Small intestine (tissue), 16 donors: ENCODE measurements at places on chromosomes 3 and 15. TPM values are rescaled to one million over a fixed set of nuclear protein-coding genes. Genes with fewer than 3 reads are reported as not detected.

- no peak overlapping the region for H3K27ac ChIP-seq
- H3K4me3 ChIP-seq, result no peak overlapping the region
- H3K4me1 ChIP-seq, result no peaks in the 10 kb centered on the region
- no peaks in the 10 kb centered on the region for H3K27me3 ChIP-seq
- H3K36me3 ChIP-seq, result no peaks in the 10 kb centered on the region
- no peak for DNase-seq
Observed at GRCh38 chr15:62277816-62278394, 112.8 kb upstream of the C2CD4B start.

Gene RBP2
- polyA plus RNA-seq, result 1,530 TPM

GRCh38 chr15:64740311-64741170, 34.8 kb downstream of the RBPMS2 start:
- no peak overlapping the region for H3K27ac ChIP-seq
- no peaks in the 10 kb centered on the region for H3K4me1 ChIP-seq
- H3K4me3 ChIP-seq, result peak overlapping the region; percentile 18
- DNase-seq, result peak; percentile 8
- H3K36me3 ChIP-seq, result no peaks in the 10 kb centered on the region

DNA sequence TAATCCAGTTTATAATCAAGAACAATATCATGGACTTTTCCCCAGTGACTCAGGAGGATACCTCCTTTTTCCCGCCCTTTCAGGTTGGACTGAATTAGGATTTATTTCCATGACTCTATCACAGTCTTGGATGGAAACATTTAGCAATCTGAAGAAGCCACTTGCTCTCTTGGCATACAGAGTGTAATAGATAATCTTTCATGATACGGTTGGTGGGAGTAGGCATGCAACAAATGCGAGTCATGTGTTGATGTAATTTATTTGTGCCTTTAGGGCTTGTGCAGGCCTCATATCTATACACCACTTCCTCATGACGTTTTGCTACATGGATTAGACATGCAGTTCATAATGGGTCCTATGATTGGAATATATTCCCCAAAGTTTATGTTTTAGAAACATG, 54.2 kb upstream of the MCTP2 start:
- H3K27ac ChIP-seq, result no peak overlapping the region
- no peaks in the 10 kb centered on the region for H3K4me1 ChIP-seq
- no peaks in the 10 kb centered on the region for H3K36me3 ChIP-seq

- no peaks in the 10 kb centered on the region for H3K27me3 ChIP-seq
- DNase-seq, result no peak
- peaks cover 48% of the 10 kb centered on the region for H3K4me1 ChIP-seq
- H3K4me3 ChIP-seq, result no peak overlapping the region
- peak overlapping the region; percentile 27 for H3K27ac ChIP-seq
Observed at GRCh38 chr3:171176244-171176933, 149.9 kb upstream of the SLC2A2 start.

Gene SMAD6
- polyA plus RNA-seq, result 23.6 TPM

DNA sequence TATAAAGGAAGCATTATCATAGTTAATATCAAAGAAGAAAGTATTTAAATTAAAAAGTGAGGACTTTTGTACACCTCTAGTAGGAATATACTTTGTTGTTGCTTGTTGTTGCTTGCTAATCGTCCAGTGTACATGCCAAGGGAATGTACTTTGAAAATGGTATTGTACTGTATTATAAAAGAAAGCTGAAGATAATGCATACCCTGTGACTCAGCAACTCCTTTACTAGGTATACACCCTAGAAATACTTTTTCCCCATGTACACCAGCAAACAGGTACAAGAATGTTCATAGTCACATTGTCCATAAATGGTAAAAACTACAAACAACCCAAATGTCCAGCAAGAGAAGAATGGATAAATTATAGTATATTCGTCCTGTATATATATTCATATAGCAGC, 12.0 kb downstream of the TTBK2 start:
- no peaks in the 10 kb centered on the region for H3K4me1 ChIP-seq
- H3K4me3 ChIP-seq, result no peak overlapping the region
- no peaks in the 10 kb centered on the region for H3K27me3 ChIP-seq

Gene ITPR1
- 3.0 TPM for polyA plus RNA-seq

DNA sequence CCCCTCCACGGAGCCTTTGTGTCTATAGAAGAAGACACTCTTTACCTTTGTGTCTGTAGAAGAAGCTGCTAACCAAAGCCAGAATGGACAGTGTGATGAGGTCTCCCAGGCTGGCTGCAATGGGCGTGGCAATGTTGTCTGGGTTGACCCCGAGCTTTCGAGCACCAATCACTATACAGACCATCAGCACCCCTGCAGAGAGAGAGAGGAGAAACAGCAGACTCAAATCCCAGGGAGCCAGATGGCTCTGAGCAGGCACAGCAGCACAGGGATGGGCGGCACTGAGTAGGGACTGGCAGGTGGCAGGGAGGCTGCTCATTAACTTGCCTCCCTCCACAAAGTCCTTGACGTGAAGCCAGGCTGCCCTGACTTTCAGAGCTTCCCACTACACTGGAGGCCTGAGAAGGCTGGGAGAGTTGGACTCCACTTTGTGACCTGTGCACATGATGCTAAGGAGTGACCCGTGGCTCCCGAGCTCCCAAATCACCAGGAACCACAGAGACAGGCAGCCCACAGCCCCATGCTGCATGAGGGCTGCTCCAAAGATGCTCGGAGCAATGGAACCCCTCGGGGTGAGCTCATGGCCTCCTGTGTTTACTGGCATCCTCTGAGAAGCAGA, 53.9 kb downstream of the ROPN1B start:
- no peaks in the 10 kb centered on the region for H3K36me3 ChIP-seq
- H3K4me3 ChIP-seq, result no peak overlapping the region

- peak; percentile 42 for DNase-seq
- H3K4me3 ChIP-seq, result peak overlapping the region; percentile 75
- no peaks in the 10 kb centered on the region for H3K36me3 ChIP-seq
- peak overlapping the region; percentile 69 for H3K27ac ChIP-seq
- H3K4me1 ChIP-seq, result no peaks in the 10 kb centered on the region
Observed at GRCh38 chr15:41333026-41333562, 413 bp downstream of the NUSAP1 start.

DNA sequence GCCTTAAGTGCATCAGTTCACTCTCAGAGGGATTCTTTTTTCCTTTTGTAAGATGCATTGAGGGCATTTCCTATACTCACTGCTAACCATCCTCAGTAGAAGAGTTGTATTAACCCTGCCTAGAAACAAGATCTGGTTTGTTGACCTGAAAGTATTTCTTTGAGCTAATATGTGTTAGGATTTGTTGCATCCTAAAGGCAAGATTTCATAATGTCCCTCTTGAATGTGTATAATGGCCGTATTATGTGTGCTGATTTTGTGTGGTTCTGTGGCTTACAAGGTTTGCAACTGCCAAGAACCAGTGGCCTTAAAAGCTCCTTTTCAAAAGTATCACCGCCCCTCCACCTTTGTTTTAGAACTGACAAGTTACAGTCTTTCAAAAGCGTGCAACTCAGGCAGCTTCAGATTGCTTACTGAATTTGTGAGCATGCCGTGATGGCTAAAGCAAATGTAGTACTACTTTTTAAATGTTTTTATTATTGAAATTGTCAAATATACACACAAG, 182.0 kb upstream of the BHLHE40 start:
- H3K4me1 ChIP-seq, result peaks cover 6% of the 10 kb centered on the region
- no peak overlapping the region for H3K4me3 ChIP-seq
- H3K27me3 ChIP-seq, result no peaks in the 10 kb centered on the region
- H3K36me3 ChIP-seq, result no peaks in the 10 kb centered on the region
- no peak overlapping the region for H3K27ac ChIP-seq

- H3K36me3 ChIP-seq, result no peaks in the 10 kb centered on the region
- H3K4me1 ChIP-seq, result no peaks in the 10 kb centered on the region
- H3K27me3 ChIP-seq, result no peaks in the 10 kb centered on the region
- no peak overlapping the region for H3K4me3 ChIP-seq
- no peak for DNase-seq
- H3K27ac ChIP-seq, result no peak overlapping the region
Observed at GRCh38 chr3:69579306-69580041, 159.8 kb upstream of the MITF start.

GRCh38 chr3:16795581-16795980, 89.2 kb upstream of the PLCL2 start:
- H3K27ac ChIP-seq, result no peak overlapping the region
- H3K36me3 ChIP-seq, result no peaks in the 10 kb centered on the region
- DNase-seq, result no peak

- no peaks in the 10 kb centered on the region for H3K4me1 ChIP-seq
- no peaks in the 10 kb centered on the region for H3K27me3 ChIP-seq
- no peaks in the 10 kb centered on the region for H3K36me3 ChIP-seq
- peak; percentile 62 for DNase-seq
- no peak overlapping the region for H3K4me3 ChIP-seq
- peak overlapping the region; percentile 29 for H3K27ac ChIP-seq
Observed at GRCh38 chr3:31936420-31937060, 44.5 kb downstream of the OSBPL10 start.

GRCh38 chr3:177476921-177477435, 279.7 kb upstream of the TBL1XR1 start:
- no peak overlapping the region for H3K27ac ChIP-seq
- H3K36me3 ChIP-seq, result no peaks in the 10 kb centered on the region
- H3K4me1 ChIP-seq, result no peaks in the 10 kb centered on the region

DNA sequence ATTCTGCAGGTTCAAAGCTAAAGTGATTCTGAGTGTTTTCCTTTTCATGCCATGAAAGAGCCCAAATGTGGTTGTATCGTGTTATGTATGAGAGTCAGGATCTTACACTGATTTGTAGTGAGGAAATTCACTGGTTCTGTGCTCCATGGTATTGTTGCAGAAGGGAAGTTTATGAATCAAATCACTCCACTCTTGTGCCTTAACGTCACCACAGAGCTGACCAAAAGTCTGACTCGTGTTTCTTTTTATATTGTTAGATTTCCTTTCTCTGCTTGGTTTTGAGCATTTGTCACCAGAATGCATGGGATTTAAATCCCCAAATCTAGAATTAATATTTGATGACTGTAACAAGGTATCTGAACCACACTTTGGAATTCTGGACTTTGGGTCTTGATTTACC, 29.1 kb upstream of the SLC30A4 start:
- no peaks in the 10 kb centered on the region for H3K27me3 ChIP-seq
- H3K4me1 ChIP-seq, result no peaks in the 10 kb centered on the region
- DNase-seq, result no peak
- no peaks in the 10 kb centered on the region for H3K36me3 ChIP-seq
- no peak overlapping the region for H3K4me3 ChIP-seq
- no peak overlapping the region for H3K27ac ChIP-seq

DNA sequence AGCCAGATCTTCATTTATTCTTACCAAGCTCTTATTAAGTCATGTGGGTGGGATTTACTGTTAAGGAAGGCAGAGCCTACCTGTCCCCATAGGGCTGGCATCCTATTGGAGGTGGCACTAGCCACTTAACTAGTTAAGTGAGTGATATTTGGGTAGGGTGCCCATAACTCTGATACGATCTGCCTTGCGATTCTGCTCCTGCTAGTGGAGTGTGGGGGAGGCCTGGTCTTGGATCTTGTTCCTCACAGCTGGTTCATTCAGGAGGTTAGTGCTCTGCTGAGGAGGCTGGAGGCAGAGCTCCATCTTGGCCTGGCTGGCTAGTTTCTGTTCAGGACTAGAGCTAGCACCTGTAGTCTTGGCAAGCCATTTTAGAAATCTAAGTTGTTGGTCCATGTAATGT, 9.3 kb downstream of the BAHD1 start:
- H3K4me3 ChIP-seq, result no peak overlapping the region
- H3K4me1 ChIP-seq, result peaks cover 16% of the 10 kb centered on the region
- H3K27ac ChIP-seq, result no peak overlapping the region

DNA sequence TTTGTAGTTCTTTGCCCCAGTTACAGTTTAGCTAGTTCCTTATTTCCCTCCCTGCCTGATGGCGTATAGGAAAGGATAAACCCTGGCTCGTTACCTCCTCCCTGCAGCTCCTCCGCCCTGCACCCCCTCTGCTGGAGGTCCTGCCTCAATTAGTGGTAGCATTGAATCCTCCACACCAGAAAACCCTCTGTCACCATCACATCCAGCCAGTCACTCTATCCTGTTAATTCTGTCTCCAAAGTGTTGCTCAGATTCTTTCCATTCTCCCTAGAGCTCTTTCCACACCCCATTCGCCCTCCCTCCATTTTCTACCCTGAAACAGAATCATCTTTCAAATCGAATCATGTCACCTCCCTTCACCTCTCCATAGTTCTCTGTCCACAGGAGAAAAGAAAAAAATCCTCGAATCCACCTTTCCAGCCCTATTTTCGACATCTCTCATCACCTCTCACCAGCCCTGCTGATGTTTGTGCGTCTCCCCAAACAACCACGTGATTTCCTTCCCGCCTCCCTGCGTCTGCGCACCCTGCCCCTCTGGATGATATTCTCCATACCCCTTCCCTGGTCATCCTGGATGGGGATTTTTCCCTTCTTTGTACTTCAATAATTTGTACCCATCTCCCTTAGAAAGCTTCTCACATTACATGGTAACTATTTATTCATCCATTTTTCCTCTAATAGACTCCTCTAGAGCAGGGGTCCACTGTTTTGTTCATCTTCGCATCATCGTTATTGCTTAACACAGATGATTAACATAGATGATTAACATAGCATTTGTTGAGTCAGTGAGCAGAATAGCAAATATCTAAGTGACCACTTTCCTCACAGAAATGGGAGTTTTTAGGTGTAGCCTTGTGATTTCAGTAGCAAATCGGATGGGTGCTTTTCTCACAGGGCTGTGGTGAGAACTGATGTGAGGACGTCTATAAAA, 37.1 kb downstream of the MAP3K13 start:
- H3K4me1 ChIP-seq, result peaks cover 2% of the 10 kb centered on the region
- no peak overlapping the region for H3K27ac ChIP-seq
- DNase-seq, result no peak
- H3K4me3 ChIP-seq, result no peak overlapping the region

Gene MOBP
- 0.09 TPM for polyA plus RNA-seq

DNA sequence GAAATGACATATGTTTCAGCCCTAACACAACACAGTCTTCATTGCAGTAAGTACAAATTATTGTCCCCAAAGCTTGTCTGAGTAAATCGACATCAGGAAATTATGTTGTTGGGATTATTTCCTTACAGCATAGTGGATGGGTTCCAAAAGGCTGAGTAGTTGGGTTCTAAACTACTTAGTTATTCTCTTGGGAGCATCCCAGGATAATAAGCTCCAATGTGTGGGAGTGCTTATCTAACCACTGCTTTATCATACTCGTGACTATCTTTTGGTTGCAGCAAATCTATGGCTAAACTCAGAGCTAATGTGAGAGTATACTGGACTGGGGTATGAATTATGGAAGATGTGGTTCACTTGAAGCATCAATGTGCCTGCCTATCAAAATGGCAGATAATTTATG, 128.5 kb downstream of the RBMS3 start:
- H3K36me3 ChIP-seq, result no peaks in the 10 kb centered on the region
- no peak overlapping the region for H3K4me3 ChIP-seq
- no peak for DNase-seq
- H3K27me3 ChIP-seq, result no peaks in the 10 kb centered on the region

DNA sequence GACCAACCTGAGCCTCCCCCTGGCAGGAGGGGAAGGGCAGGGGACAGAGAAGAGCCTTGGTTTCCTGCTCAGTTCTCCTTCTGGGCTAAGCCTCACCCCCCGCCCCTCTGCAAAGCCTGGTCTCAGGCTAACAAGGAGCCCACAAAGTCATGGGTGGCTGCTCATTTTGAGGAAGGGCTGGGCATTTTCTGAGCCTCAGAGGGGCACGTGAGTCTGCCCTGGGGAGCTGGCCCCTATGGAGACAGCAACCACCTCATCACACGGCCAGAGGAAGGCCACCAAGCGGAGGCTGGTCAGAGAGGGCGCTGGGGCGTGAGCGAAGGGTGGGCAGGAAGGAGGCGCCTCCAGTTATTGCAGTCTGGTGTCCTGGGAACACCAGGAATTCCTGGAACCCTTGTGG, 18.7 kb downstream of the ABTB1 start:
- no peaks in the 10 kb centered on the region for H3K27me3 ChIP-seq
- no peak overlapping the region for H3K27ac ChIP-seq
- no peaks in the 10 kb centered on the region for H3K4me1 ChIP-seq
- no peak overlapping the region for H3K4me3 ChIP-seq
- no peak for DNase-seq
